ENCODE measurements at places on chromosomes 1 and 21.

DNA sequence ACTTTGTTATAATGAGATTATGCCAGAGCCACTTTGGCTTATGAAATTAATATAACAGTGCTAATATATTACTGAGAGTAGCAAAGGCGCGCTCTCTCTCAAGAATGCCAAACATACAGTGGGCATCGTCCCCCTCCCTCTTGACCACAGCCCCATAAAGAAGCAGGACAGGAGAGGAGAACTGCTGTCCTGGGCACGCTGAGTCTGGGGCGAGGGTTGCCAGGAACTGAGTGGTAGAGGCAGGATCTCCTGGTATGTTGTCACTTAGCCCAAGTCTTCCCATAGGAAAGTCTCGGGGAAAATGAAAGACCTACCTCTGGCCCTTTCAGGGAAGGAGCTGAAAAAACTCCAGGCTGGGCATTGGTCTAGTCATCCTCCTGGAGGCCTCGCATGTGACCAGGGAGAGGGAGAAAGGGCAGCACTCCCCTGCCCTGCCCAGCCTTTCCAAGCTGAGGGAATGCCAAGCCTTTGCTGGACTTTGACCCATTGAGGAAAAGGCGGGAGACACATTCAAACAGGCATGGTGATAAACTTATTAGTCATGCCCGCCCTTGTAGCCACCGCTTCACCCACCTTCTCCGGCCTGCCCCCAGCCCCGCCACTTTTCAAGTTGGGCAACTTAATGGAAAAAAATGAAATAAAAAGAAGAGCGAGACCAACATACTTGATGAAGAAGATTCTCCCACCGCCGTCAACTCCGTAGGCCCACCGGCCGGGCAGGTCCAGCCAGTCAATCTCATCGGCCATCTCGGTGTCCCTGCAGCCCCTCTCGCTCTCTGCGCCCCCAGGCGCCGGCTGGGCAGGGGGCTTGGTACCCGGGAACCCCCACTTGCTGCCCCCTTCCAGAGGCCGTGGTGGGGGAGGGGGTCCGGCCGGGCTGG, 17.4 kb upstream of the PLEKHA6 start:
- DNase-seq, result no peak

GRCh38 chr1:42379794-42380585, 602 bp upstream of the RIMKLA start:
- DNase-seq, result peak; percentile 38

- DNase-seq, result no peak
These were observed 20.5 kb downstream of the HTR1D start for GRCh38 chr1:23196627-23197328.

- no peak for DNase-seq
These were observed 157.1 kb upstream of the SYT6 start for GRCh38 chr1:114310695-114311271.

DNA sequence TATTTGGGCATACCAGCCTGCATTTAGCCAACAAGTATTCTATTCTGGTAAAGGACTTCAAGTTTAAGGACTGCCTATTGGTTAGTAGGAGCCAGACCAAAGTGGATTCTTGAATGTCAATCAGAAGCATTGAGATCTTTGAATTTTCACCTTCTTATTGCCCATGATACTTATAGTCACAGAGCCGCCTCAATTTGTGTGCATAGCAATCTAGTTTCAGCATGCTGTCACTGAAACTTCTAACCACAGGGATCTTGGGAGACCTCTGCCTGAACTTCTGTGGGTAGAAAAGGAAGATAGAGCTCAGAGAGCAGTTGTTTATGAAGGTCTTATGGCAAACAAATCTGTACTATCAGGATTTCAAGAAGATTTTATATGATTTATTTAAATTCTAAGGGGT, 501.4 kb upstream of the USP24 start:
- no peak for DNase-seq

GRCh38 chr1:17798011-17798410, 42.9 kb downstream of the ACTL8 start:
- no peak for DNase-seq

GRCh38 chr21:14361958-14362357, 21.0 kb downstream of the HSPA13 start:
- DNase-seq, result no peak

DNA sequence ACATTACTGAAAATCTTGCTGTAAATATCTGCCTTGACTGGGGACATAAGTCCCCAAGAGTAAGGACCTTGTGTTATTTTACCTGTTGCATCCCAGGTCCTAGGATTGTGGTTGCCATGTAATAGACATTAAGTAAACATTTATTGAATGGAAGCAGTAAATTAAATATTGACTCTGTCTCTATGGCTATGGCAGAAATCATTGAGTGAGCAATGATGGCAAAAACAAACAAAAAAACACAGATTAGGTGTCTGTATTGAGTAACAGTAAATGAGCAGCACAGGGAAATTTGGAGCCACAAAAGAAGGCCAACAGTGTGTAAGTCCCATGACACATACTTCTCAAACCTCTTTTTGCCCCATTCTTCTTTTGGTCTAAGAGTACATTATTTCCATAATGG, 240.4 kb downstream of the NFIA start:
- no peak for DNase-seq

Measured in GM13977 (cell line).